ENCODE measurements at places on chromosomes 12 and 14.

- DNase-seq, result peak; percentile 38
These were observed 24.3 kb downstream of the HIF1A start for GRCh38 chr14:61719344-61720293.

DNA sequence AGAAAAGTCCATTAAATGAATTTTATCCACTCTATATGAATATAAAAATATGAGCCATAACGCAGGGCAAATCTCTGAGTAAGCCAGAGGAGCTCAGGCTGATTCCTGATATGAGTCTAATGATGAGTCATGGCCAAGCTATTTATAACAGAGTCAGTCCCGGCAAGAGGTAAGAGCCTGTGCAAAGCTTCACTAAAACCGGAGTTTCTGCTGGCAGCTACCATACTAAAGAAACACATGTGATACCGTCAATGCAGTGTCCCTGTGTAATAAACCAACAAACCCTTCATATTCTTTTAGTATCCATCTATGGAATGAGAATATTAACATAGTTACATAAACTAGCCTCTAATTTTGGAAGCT is 319.4 kb downstream of the KCNC2 start:
- peak; percentile 6 for DNase-seq

- peak; percentile 85 for DNase-seq
These were observed 6.2 kb downstream of the AMN start for GRCh38 chr14:102928412-102929240.

DNA sequence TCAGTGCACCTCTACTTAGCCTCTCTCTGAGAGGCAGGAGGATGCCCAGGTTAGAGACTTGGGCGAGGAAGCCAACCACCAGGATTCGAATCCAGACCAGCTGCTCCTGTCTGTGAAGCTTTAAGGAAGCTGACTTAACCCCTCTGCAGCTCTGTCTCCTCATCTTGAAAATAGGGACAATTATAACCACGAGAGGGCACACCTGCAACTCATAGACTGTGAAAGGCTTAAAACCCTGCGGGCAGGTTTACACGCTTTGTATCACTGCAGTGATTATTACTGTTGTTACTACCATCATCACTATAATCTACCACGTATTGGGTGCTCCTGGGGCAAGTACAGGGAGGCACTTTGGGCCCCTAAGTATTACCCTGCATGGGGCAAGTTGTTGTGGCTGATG is 379.8 kb downstream of the VRK1 start:
- peak; percentile 64 for DNase-seq

- DNase-seq, result no peak
These were observed 471.7 kb upstream of the SYT1 start for GRCh38 chr12:78392918-78393317.

DNA sequence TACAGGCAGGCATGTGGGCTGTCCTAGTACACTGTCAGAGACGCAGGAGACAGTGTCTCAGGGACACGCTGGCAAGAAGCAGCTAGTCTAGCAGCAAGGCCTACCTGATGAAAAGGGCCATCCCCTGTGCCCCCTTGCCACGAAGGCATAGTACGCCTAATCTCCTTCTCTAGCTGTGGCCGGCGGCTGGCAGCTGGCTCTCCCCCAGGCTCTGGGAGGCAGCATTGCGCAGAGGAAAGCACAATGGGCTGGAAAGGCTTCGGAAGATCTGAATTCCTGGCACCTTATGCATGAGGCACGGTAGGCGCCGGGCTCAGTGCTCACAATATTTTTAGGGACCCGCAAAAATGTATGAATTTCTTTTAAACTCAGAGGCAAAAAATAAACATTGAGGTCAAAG is 16.0 kb upstream of the PLEKHH1 start:
- DNase-seq, result no peak
